Endodermal cell (in vitro differentiated cells): ENCODE measurements at places on chromosomes 13 and 19. TPM values are rescaled to one million over a fixed set of nuclear protein-coding genes. Genes with fewer than 3 reads are reported as not detected.

The SYNGR4 gene
- total RNA-seq = not detected in 3 replicates

The BCAM gene
- total RNA-seq = 59.9 and 62.9 TPM in 2 replicates

The EFNB2 gene
- total RNA-seq = 3.1 and 6.3 TPM in 2 replicates

The PGLYRP2 gene
- not detected in 2 replicates for total RNA-seq

The NOVA2 gene
- 0.91 to 2.4 TPM (median 1.3 TPM) in 3 replicates for total RNA-seq

The HNRNPM gene
- total RNA-seq = 177 to 271 TPM (median 255 TPM) in 3 replicates

The ZIM2 gene
- not detected in 2 replicates for total RNA-seq
